DND-41 (cell line): ENCODE measurements at places on chromosomes 1 and 21.
A peak's percentile ranks its signal among the peaks of the same experiment; 100 is the strongest.

GRCh38 chr1:48016515-48016914 lies 19.3 kb upstream of the TRABD2B start:
- H3K27ac ChIP-seq, result no peak overlapping the region
- H3K27me3 ChIP-seq, result peaks cover 11% of the 10 kb centered on the region
- no peak for DNase-seq
- H3K4me1 ChIP-seq, result no peaks in the 10 kb centered on the region
- no peak overlapping the region for H3K4me3 ChIP-seq

- no peak overlapping the region for H3K4me3 ChIP-seq
- H3K27me3 ChIP-seq, result peaks cover 15% of the 10 kb centered on the region
- DNase-seq, result no peak
- no peaks in the 10 kb centered on the region; the same call in 1 of the 2 replicates for H3K4me1 ChIP-seq
- no peaks in the 10 kb centered on the region for H3K36me3 ChIP-seq
These were observed 12.7 kb upstream of the HEYL start for GRCh38 chr1:39652105-39652504.

GRCh38 chr1:109815809-109816174 lies 52.1 kb upstream of the EPS8L3 start:
- no peaks in the 10 kb centered on the region for H3K27me3 ChIP-seq
- no peaks in the 10 kb centered on the region for H3K36me3 ChIP-seq
- peaks cover 53% of the 10 kb centered on the region for H3K4me1 ChIP-seq
- H3K4me3 ChIP-seq, result no peak overlapping the region
- H3K27ac ChIP-seq, result peak overlapping the region; percentile 96

DNA sequence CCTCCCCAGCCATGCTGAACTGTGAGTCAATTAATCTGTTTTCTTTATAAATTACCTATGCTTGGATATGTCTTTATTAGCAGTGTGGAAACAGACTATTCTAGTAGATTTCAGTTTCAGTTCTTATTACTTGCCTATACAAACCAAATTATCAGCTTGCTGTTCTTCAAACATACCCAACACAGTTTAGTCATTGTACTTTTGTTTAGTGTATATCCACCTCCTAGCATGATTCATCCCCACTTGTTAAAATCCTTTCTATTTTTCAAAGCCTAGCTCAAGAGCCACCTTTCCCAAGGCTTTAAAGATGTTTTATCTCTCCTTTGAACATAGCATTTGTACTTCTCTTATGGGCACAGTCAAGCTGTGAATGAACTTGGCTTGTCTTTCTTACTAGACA lies 195.6 kb upstream of the ZRANB2 start:
- no peaks in the 10 kb centered on the region for H3K27me3 ChIP-seq
- H3K4me1 ChIP-seq, result no peaks in the 10 kb centered on the region
- H3K36me3 ChIP-seq, result no peaks in the 10 kb centered on the region
- no peak overlapping the region for H3K27ac ChIP-seq
